Stimulated activated memory B cell treated with anti-CD40 and anti-IgM and Interleukin-4, amounts not matched to agents 10 μg/mL and 1 μg/mL and 100 μg/mL, for 72 hours (primary cell): ENCODE measurements at places on chromosomes 5 and 9.

DNA sequence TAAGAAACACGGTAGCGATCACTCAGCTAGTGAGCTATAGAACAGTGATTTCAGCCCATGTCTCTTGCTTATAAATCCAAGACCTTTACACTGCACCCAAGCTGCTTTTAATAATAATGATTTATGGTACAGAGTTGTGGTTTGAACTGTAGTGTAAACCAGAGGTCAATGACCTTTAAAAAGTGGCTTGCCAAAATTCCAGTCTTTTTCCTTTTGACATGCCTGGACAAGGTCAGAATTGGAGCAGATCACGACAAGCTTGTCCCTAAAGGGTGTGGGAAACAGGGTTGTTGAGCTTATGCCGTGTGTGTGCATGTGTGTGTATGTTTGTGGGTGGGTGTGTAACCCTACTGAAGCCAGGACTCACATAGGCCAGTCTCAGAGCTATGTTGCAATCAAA lies 225.3 kb upstream of the CLINT1 start:
- peaks cover 11% of the 10 kb centered on the region for H3K27me3 ChIP-seq
- peaks cover 2% of the 10 kb centered on the region for H3K4me1 ChIP-seq
- H3K36me3 ChIP-seq: no peaks in the 10 kb centered on the region
- ATAC-seq: no peak
- H3K4me3 ChIP-seq: no peak overlapping the region

GRCh38 chr5:61394078-61394704 lies 62.1 kb downstream of the ZSWIM6 start:
- H3K27ac ChIP-seq: no peak overlapping the region
- ATAC-seq: no peak
- peaks cover 25% of the 10 kb centered on the region for H3K4me1 ChIP-seq

GRCh38 chr9:23850242-23850689 lies 24.2 kb upstream of the ELAVL2 start:
- no peak overlapping the region for H3K27ac ChIP-seq

DNA sequence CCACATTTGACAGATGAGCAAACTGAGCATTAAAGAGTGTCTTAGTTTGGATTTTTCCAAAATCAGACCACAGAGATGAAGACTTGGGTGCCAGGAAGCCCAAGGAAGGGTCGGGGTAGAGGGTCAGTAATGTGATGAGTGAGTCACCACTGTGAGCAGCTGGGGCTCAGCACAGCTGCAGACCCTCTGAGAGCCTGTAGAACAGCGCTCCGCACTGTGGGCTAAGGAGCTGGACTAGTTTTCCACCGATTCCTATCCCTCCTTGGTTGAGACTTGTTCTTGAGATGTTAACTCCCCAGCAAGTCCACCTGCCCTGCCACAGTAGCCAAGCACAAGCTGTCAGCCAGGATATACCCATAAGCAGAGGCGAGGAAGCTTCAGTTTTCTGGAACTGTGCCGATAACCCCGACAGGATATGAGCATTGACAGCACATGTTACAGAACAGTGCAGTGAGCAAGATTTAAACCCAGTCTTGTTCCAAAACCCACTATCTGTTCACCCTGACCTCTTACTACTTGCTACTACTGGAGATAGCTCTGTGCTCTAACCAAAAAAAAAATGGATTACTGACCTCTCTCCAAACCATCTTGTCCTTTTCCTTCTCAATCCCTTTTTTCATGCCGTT lies 31.8 kb downstream of the EGFLAM start:
- no peaks in the 10 kb centered on the region for H3K27me3 ChIP-seq
- H3K4me3 ChIP-seq: no peak overlapping the region
- no peak overlapping the region for H3K27ac ChIP-seq
- no peak for ATAC-seq

- no peak for ATAC-seq
- H3K36me3 ChIP-seq: peaks cover 54% of the 10 kb centered on the region
- peak overlapping the region; percentile 40 for H3K27ac ChIP-seq
These were observed 36.7 kb downstream of the MTREX start for GRCh38 chr5:55344392-55344992.

- H3K27ac ChIP-seq: peak overlapping the region; percentile 3
- ATAC-seq: peak; percentile 65
- peak overlapping the region; percentile 87 for H3K4me3 ChIP-seq
- H3K4me1 ChIP-seq: peaks cover 30% of the 10 kb centered on the region
- H3K36me3 ChIP-seq: no peaks in the 10 kb centered on the region
These were observed 4.0 kb upstream of the MYORG start for GRCh38 chr9:34380511-34381315.

DNA sequence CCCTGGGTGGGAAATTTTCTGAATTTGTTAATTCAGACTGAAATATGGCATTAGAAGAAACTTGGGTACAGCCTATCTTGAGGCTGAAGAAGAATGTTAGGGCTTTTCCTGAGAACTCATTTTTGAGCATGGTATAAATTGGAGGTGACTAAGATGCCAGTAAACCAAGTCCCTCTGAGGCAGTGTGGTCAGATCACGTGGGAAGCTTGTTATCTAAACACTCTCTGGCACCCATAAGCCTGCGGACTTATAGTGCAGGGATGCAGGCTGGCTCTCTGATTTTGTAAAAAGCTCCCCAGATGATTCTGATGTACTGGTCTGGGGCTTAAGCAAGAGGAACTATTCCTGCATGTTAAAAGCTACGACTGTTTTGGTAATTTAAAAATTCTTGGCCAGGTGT lies 34.3 kb downstream of the MTMR12 start:
- no peaks in the 10 kb centered on the region for H3K27me3 ChIP-seq
- H3K4me3 ChIP-seq: no peak overlapping the region
- peaks cover 47% of the 10 kb centered on the region for H3K4me1 ChIP-seq
- peak; percentile 54 for ATAC-seq
- peak overlapping the region; percentile 40 for H3K27ac ChIP-seq
- H3K36me3 ChIP-seq: peaks cover 43% of the 10 kb centered on the region

GRCh38 chr5:173785400-173785799 lies 102.7 kb upstream of the CPEB4 start:
- no peak for ATAC-seq
- H3K4me3 ChIP-seq: no peak overlapping the region
- no peaks in the 10 kb centered on the region for H3K27me3 ChIP-seq

DNA sequence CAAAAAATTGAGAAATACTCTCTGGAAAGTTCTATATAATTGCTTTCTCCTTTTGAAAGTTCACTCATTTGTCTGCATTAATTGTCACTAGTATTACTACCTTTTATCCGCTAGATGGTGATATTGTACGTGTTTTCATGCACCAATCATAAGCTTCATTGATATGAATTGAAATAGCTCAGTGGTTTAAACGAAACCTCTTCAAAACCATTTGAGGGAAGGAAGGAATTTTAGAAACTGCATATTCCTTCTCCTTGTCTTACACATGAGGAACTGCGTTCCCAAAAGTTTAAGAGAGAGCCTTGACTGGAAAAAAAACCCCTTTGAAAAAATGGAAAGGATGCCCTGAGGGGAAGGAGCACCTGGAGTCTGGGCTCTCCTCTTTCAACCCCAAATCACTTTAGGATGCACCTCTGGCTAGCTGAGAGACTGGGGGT lies 98.6 kb downstream of the YTHDC2 start:
- ATAC-seq: no peak
- no peak overlapping the region for H3K4me3 ChIP-seq
- no peaks in the 10 kb centered on the region for H3K36me3 ChIP-seq
- no peaks in the 10 kb centered on the region for H3K4me1 ChIP-seq

DNA sequence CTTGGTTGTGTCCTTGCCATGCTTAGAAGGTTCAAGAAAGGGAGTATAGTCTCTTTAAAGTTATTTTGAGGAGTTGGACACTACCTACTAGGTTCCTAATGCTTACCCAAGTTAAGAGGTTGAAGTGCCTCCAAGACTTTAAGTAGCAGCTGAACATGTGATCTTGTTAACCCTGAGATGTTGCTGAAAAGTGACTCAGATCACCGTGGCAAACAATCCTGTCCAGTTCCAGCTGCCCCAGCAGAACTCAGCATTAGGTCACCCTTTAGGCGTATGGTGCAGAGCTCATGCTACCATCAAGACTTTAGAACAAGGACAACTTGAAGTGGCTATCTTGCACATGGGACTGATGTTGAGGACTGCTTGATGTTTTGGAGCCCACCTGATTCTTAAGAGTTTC lies 22.5 kb downstream of the ZNF462 start:
- no peak overlapping the region for H3K4me3 ChIP-seq
- no peaks in the 10 kb centered on the region for H3K27me3 ChIP-seq
- no peak for ATAC-seq
- no peaks in the 10 kb centered on the region for H3K36me3 ChIP-seq

DNA sequence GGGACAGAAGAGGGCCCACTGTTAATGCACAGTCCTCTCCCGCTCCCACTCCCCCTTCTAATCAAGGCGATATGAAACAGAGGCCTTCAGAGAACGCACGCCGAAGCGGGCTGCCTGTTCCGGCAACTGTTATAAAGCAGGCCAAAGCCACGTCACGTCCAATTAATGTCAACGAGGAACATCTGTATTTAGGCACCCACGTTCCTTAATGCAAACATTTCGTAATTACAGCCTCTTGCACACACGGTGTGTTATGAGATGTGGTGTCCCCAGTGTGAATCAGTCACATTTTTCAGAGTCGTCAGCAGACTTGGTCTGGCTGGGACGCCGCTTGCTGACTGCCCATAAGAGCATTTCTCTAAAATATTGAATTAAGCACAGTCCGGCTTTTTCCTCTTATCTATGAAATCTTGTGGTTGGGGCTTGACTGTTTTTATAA lies 339.0 kb downstream of the NSG2 start:
- H3K4me3 ChIP-seq: no peak overlapping the region
- H3K4me1 ChIP-seq: no peaks in the 10 kb centered on the region
- H3K27ac ChIP-seq: no peak overlapping the region
- H3K27me3 ChIP-seq: peaks cover 20% of the 10 kb centered on the region
- H3K36me3 ChIP-seq: no peaks in the 10 kb centered on the region

GRCh38 chr9:114288193-114289091 lies 34.5 kb upstream of the ORM1 start:
- no peak overlapping the region for H3K4me3 ChIP-seq
- no peaks in the 10 kb centered on the region for H3K36me3 ChIP-seq
- H3K27ac ChIP-seq: no peak overlapping the region

DNA sequence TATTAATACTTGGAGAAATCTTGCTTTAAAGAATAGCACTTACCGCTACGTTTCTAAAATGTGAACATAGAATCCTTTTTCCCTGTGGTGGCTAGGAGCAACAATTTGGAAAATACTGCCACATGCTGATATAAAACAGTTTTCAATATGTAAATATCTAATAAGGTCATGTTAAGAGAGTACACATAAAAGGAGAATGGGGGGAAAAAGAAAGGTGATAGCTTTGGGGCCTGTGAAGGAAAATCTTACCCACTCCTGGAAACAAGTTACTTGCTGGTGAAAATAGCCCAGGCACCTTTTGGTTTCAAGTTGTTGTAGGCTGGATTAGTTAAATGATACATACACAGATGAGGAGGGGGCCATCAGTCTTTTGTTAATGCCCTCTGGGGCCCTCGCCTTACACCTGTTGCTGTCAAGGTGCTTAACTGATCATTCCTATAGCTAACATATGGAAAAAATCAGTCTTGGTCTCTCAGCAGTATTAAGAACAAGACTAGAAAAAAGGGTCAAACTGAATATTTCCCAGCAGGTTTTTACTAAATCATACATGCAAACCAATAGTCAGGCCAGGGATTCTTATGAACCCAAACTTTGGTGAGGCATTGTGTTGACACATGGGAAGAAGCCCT lies 24.1 kb downstream of the FYB1 start:
- H3K4me1 ChIP-seq: peaks cover 14% of the 10 kb centered on the region
- ATAC-seq: no peak
- no peak overlapping the region for H3K4me3 ChIP-seq
- H3K27me3 ChIP-seq: peaks cover 21% of the 10 kb centered on the region
- no peaks in the 10 kb centered on the region for H3K36me3 ChIP-seq

GRCh38 chr5:122267185-122267584 lies 44.9 kb upstream of the SNCAIP start:
- H3K36me3 ChIP-seq: no peaks in the 10 kb centered on the region
- peaks cover 18% of the 10 kb centered on the region for H3K27me3 ChIP-seq
- no peaks in the 10 kb centered on the region for H3K4me1 ChIP-seq
- no peak overlapping the region for H3K27ac ChIP-seq
